Amniotic stem cell (primary cell): ENCODE measurements at places on chromosomes 1 and 21.

DNA sequence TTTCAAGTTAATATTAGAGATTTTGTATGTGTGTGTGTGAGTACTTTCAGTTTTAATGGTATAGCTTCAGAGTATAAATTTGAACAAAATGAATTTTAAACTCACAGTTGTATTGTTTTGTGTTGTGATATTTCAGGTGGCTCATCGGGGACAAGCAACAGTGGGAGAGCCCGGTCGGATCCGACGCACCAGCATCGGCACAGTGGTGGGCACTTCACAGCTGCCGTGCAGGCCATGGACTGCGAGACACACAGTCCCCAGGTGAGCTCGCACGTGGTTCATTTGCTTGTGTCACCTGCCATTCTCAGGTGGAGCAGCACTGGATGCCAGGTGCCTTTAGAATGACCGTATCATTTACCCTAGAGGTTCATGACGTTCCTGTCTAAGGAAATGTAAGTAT, 139.4 kb downstream of the DYRK1A start:
- DNase-seq: no peak

GRCh38 chr1:116741836-116742565, 12.2 kb upstream of the CD2 start:
- DNase-seq: no peak

DNA sequence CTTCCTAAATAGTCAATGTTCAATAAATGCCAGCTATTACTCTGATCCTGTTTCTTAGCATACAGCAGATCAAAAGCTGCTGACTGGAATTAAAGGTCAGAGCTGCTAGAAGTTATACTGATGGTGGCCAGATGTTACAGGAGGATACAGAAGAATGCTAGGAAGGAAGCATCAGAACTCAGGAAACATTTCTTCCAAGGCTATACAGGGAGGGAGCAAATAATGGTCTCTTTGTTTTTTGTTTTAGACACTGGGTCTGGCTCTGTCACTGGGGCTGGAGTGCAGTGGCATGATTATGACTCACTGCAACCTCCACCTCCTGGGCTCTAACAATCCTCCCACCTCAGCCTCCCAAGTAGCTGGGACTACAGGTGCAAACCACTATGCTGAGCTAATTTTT, 175.5 kb downstream of the RGS7 start:
- DNase-seq: no peak

GRCh38 chr1:35683012-35683411, 35.7 kb downstream of the C1orf216 start:
- no peak for DNase-seq

- DNase-seq: no peak
These were observed 108.1 kb downstream of the CAMTA1 start for GRCh38 chr1:6893388-6893787.

GRCh38 chr1:1937061-1937460, 18.0 kb upstream of the TMEM52 start:
- no peak for DNase-seq

- no peak for DNase-seq
These were observed 35.4 kb downstream of the SMYD3 start for GRCh38 chr1:246471688-246472087.
